ENCODE measurements at places on chromosomes 2 and 18. TPM values are rescaled to one million over a fixed set of nuclear protein-coding genes. Genes with fewer than 3 reads are reported as not detected.
A peak's percentile ranks its signal among the peaks of the same experiment; 100 is the strongest.

The CKAP2L gene
- total RNA-seq, result 20.7 TPM

The TUBB8B gene
- total RNA-seq, result 0.36 TPM

The ASIC4 gene
- total RNA-seq, result 0.19 TPM

DNA sequence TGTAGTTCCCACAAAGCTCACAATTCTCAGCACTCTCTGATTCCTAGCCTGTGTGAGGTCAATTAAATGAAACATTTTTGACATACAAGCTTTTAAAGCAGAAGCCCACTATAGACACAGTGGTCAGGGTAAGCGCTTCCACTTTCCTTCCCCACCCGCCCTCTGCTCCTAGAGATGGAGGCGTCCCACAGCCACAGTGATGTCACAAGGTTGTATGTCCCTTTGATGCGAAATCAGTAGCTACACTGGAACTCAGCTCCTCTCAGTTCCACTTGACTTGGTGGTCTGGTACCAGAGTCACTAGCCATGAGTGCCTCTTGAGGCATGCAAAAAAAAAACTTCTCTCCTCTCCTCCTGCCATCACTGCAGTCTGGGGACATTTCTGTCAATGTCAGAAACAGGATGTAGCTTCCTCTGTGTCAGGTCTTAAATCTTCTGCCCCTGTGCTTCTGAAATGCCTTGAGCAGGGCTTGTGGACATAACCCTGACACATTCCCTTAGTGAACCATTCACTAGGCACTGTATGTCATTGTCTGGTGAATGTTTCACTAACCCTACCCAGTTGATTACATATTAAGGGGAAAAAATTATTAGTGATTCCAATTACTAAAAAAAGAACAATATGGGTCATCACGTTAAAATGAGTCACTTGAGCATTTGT, 7.8 kb downstream of the SULT1C4 start:
- no peak for DNase-seq

- DNase-seq, result no peak
Observed at GRCh38 chr2:84687498-84688149, 171.3 kb downstream of the DNAH6 start.

DNA sequence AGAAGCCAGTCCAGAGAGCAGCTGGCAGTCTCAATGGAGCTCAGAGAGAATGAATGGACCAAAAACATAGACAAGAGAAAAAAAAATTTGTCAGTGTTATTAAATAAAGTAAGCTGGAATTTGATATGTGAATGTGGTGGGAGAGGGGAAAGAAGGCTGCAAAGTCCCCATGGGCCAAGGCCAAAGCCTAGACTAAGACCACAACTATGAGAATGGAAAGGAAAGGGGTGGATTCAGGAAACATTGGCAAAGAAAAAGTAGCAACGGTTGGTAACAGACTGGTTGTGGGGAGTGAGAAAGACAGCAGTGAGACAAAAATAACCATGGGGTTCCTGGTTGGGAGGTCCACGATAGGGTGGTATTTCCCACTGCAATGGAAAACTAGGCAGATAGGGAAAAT, 47.0 kb downstream of the ZEB2 start:
- no peak for DNase-seq

DNA sequence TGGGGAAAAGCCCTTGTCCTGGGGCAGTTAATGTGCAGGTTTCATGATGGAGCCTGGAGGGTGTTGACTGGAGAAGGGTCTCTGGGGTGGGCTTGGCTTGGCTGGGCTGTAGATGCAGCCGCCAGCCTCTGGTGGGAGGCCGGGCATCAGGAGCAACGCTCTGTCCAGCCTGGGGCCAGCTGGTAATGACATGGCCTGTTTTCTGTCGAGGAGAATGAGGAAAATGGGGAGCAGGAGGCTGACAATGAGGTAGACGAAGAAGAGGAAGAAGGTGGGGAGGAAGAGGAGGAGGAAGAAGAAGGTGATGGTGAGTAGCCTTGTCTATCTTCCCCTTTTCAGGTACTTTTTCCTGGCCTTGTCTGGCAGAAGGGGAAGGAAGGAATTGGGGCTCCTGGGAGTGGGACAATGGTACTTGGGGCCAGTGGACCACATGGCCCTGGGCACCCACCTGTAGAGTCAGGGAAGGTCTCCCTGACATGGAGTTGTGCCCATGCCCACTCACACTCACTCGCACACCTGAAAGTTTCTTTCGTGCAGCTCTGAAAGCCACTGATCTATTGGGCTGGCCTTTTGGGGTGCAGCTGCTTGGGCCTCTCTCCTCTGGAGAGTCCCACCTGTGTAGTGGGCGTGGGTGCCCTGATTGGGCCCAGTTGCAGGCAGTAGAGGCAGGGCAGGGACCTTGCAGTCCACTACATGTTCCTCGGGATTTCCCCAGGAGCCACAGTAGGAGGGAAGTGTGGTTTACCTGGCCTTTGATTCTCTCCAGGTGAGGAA, 3.5 kb downstream of the PTMA start:
- DNase-seq, result no peak

DNA sequence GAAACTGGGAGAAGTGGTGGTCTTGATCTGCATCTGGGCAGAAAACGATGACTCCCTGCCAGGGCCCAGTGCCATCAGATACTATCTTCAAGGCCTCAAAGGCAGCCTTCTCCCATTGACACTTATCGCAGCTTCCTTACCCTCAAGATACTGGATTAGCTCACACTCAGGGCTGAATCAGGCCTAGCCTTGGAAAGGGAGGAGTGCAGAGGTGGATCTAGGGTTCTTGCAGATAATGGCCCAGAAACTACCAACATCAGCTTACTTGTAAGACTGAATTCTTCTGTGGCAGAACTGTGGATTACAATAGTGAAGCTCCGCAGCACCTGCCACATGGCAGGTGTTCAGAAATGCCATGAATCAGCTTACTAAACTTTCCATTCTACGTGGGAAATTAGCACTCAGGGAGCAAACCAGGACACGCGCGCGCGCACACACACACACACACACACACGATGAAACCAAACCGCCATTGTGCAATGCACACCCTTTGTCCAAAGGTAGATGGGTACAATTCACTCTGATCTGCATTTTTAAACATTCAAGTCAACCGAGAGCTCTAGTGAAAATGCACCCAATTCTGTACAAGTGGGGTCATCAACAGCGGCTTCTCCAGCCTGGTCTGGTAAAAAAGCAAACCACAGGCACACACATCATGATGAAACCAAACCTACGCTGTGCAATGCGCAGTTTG, 26.3 kb upstream of the TMEM182 start:
- no peak for DNase-seq

GRCh38 chr2:177320596-177320995, 56.1 kb upstream of the NFE2L2 start:
- no peak for DNase-seq

GRCh38 chr18:77002496-77002895, 130.1 kb downstream of the MBP start:
- DNase-seq, result no peak

DNA sequence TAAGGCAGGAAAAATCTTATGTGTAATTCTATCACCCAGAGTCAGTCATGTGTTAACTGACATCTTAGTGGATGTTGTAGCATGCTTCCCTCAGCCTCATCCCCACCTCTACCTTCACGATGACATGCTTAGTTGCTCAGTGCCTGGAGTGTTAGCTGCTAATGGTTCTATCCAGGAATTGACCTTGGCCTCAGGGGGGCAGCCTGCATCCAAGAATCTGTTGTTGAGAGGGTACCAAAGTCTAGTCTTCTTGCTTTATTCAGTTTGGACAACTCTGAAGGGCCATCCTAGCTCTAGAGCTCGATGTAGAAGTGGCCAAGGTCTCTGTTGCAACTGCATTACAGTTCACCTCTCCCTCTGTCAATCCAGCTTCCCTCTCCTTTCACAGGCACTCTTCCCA, 61.2 kb downstream of the ACYP2 start:
- peak; percentile 10 for DNase-seq

DNA sequence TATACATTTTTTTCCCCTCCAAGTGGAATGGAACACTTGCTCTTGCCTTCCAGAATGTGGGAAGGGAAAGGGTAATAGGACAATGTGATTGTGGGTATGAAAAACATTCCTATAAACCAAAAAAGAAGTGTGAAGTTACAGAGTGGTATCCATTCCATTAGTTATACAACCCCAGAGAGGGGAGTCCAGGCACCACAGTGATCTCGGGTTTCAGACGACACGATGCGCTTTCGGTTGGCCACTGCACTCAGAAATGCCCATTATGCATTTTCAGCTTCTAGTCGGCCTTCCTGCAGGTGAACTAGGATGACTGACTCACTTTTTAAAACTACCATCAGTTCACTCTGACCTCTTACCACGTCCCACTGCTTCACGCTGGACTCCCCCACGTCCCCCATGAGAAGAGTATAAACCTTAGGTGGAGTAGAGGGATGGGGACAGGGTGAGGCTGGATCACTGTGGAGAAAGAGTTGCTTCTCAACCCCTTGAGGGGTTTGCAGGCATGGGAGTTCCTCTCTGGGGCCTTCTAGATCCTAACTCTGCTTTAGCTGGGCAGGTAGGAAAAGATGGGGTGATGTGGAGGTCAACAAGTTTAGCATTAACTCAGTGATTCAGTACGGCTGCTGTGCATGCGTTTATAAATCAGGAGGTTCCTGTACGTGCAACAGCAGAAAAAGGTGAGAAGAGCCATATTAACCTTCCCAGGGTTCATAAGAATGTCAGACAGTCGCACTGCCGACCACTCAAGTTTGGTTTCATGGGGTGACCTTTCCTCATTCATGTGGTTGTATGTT, 50.5 kb downstream of the ZNF532 start:
- no peak for DNase-seq

GRCh38 chr2:22998359-22998758, 386.6 kb upstream of the KLHL29 start:
- DNase-seq, result no peak

GRCh38 chr2:230184727-230185578, 34.8 kb downstream of the SP110 start:
- no peak for DNase-seq

DNA sequence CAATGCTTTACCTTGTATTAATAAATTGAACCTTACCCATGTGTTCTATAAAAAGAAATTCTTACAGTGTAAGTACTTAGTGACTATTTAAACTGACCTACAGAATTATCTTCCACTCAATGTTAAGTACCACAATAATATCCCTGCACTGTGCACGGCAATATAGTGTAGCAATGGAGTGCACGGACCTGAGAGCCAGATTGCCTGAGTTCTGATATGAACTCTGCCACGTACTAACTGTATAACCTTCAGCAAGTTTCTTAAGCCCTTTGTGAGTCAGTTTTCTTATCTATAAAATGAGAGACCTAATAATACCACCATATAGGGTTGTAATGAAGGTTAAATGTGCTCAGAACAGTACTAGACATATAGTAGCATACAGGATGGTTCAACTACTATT, 66.2 kb downstream of the GPR39 start:
- no peak for DNase-seq

DNA sequence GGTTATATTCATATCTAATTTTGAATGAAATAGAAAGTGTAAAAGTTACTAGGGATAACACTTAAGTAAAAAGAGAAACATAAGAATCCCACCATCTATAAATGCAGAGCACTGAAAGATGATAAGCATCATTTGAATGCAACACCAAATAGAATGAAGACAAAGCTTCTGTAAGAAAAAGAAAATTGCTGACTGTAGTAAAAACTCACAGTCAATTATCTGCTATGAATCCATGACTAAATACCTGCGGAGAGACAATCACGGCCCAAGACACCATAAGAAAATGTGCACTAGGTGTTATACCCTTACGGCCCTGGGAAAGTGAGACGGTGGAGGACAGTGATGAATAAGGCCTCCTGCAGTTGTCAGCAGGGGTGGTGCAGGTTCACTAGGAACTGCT, 45.4 kb upstream of the OSR1 start:
- no peak for DNase-seq

DNA sequence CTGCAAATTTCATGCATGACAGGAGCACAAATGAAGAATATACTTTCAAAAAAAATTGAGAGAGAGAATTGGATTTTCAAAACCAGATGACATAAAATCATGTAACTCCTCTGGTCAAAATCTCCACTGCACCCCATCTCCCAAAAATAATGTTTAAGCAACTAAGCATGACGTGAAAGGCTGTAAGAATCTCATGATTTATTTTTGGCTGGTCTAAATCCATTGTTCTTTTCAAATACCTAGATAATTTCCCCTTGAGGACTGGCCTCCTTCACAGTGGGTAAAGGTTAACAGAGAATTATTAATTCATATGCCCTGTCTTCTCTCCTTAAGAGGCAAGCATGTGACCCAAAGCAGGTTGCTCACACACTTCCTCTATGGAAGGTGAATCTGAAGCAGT, 101.5 kb upstream of the CCDC195 start:
- no peak for DNase-seq

- DNase-seq, result no peak
Observed at GRCh38 chr2:207113414-207113813, 52.3 kb downstream of the KLF7 start.

GRCh38 chr2:217938036-217938435, 64.8 kb downstream of the TNS1 start:
- DNase-seq, result no peak

DNA sequence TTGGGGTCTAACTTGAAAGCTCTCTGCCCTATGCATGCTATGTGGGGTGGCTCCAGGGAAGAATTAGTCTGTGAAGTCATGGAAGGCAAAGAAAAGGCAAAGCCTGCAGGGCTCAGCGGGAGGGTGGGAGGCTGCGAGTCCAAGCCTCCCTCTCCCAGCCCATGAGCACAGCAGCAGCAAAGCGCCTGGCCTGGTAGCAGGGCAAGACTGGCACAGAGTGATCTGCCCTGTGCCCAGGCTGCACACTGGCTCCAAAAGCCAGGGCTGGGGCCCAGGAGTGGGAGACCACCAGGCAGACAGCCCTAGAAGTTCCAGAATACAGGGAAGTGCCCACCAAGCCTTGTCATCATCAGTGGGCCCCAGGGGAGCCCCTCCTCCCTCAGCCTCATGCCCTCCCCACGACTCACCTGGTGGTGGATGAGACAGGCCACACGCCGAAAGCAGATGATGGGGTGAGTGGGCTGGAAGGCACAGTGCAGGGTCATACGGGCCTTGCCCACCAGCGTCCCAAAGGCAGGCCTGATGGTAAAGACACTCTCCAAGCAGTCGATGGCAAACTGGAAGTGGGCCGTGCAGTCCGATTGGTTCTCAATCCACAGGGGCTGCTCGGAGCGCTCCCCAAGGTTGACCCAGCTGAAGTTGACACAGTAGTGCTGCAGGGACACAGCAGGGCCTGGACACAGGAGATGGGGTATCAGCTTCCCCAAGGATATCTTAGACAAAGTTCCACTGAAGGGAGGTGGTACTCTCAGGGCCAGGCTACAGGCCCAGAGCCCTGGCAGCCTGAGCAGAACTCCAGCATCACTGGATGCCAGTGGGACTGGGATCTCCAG, 12.1 kb downstream of the CFAP65 start:
- DNase-seq, result no peak

GRCh38 chr18:7688580-7688979, 121.5 kb downstream of the PTPRM start:
- no peak for DNase-seq

DNA sequence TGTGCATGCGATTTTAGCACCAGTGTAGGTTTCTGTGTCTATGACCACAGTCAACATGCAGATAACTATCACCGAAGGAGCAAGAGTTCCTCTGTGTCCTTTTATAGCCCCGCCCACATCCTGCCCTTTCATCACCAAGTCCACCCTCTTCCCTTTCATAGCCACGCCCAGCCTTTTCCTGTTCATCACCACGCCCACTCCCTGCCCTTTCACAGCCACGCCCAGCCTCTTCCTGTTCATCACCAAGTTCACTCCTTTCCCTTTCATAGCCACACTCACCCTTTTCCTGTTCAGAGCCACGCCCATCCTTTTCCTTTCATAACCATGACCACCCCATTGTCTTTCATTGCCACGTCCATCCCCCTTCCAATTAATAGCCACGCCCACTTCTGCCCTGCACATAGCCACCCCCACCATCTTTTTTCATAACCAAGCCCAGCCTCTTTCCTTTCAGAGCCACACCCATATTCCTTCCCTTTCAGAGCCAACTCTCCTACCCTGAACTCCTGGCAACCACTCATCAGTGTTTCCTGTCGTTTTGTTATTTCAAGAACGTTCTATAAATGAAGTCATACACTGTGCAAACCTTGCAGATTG, 273.9 kb downstream of the MYT1L start:
- DNase-seq, result no peak

All from H1 (cell line).